Activated CD4-positive, alpha-beta T cell treated with anti-CD3 and anti-CD28 coated beads for 24 hours (primary cell): ENCODE measurements at places on chromosomes 2 and 18.

DNA sequence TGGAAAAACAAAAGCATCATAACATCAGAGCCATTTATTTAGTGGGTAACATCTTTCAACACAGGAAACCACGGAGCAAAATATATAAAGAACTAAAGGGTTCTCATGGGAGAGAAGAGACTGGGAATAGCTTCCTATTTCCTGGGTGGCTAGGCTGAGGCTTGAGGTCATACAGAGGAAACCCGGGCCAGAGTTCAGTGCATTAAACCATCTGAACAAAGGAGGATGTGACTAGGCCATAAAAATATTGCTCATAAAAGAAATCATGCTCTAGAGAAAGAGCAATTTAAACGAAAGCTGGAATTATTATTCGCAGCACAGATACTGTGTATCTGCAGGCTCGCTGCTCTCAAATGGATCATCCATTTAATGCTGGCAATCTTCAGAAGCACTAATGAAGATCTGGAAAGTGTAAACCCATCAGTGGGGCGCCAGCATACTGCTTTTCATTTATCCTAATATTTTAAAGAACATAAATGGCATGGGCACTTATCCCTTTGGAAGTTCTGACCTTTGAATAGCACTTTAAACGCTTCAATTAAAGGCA is 83.3 kb downstream of the GALNT14 start:
- DNase-seq = no peak

DNA sequence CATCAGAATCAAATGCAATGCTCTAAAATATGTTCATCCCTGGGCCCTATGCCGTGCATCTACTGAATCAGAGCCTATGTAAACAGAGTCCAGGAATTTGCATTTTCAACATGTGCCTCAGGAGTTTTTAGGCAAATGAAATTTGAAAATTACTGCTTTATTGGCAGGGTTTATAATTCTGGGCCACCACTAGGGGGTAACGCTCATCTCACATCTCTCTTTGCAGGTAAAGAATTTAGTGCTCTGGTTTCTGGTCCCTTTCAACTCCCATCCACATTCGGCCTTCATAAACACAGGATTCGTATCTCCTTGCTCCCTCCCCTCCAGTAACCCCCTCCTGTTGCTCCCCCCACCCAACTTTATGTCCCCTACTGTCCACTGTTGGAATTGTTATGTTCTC is 49.3 kb downstream of the LYPD6B start:
- DNase-seq = no peak

GRCh38 chr2:102401865-102402264 is 21.1 kb upstream of the IL18RAP start:
- no peak for DNase-seq

DNA sequence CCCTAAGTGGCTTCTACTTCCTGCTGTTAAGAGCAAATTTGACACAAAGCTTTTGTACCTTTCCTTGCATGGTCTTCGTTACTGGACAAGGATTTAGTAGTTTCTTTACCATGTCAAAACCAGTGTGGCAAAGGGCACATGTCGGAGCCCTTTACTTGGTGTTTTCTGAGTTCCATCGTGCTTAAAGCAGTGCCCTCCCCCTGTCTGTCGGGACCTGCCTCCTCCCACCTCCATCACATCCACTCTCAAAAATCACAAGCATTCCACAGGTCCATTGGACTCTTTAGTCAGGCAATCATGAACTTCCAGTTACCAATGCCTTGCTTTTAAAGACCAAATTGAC is 763 bp downstream of the CCDC141 start:
- DNase-seq = no peak

GRCh38 chr2:142315346-142315745 is 184.5 kb upstream of the LRP1B start:
- DNase-seq = no peak

GRCh38 chr18:13445241-13445897 is 226.8 kb downstream of the LDLRAD4 start:
- DNase-seq = no peak

DNA sequence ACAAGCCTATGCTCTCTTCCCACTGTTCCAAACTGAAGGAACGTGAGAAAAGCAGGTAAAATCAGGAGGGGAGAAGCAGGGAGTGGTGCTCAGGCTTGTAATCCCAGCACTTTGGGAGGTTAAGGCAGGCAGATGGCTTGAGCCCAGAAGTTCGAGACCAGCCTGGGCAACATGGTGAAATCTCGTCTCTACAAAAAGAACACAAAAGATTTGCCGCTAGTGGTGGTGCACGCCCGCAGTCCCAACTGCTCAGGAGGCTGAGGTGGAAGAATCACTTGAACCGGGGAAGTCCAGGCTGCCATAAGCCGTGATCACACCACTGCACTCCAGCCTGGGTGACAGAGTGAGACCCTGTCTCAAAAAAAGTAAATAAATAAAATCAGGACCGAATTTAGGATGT is 1.3 kb upstream of the TMSB10 start:
- no peak for DNase-seq

DNA sequence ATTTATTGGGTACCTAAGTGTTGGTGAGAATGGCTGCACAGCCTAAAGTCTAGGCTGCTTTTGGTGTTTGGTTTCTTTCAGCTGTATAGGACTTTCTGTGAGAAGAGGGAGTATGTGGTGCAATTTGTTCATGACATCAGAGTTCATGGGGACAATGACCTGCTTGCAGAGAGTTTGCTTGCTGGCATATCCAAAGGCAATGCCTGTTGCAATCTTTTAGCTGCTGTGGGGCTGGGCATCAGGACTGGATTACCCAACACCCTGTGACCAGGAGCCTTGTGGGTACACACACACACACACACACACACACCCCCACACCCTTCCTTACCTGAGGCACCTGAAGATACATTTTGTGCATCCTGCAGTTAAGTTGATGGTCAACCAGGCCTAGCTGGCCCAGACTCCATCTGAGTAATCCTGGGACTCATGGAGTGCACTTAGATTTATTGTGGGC is 68.4 kb downstream of the LIPG start:
- no peak for DNase-seq

DNA sequence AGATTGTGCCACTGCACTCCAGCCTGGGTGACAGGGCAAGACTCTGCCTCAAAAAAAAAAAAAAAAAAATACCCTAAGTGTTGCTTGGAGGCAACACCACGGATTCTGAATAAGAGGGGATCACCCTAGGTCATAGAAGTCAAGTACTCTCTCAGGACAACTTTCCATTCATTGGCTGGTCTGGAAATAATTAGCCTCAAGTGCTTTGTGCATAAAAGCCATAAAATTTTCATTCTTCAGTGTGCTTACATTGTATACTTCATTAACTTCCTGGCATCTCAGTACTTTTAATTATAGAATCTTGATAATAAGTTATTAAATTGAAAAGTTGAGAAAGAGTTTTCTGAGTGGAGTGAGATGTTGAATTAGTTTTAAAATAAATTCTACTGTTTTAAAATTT is 876.1 kb upstream of the FAM98A start:
- no peak for DNase-seq

GRCh38 chr2:138501425-138502254 is at the start of gene SPOPL:
SPOPL (plus strand) TSS chr2:138501770; CDS start chr2:138550217, 48,447 bp downstream.
- DNase-seq = peak; percentile 78

GRCh38 chr2:100853909-100854810 is 34.2 kb downstream of the NPAS2 start:
- DNase-seq = no peak

DNA sequence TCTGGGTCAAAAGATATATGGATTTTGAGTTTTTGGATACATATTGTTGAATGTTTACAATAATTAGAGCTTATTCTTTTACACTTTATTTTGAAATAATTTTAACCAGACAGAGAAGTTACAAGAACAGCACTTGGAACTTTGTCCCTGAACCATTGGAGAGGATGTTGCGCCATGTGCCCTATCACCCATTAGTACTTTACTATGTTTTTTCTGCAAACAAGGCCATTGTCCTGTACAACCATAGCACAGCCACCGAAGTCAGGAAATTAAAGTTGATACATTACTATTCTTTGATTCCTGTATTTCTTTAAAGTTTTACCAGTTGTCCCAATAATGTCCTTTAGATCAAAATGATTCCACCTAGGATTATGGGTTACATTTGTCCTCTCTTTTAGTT is 188.8 kb downstream of the ACKR3 start:
- DNase-seq = no peak

- no peak for DNase-seq
Measured at GRCh38 chr2:238875471-238876231, 27.8 kb downstream of the TWIST2 start.

DNA sequence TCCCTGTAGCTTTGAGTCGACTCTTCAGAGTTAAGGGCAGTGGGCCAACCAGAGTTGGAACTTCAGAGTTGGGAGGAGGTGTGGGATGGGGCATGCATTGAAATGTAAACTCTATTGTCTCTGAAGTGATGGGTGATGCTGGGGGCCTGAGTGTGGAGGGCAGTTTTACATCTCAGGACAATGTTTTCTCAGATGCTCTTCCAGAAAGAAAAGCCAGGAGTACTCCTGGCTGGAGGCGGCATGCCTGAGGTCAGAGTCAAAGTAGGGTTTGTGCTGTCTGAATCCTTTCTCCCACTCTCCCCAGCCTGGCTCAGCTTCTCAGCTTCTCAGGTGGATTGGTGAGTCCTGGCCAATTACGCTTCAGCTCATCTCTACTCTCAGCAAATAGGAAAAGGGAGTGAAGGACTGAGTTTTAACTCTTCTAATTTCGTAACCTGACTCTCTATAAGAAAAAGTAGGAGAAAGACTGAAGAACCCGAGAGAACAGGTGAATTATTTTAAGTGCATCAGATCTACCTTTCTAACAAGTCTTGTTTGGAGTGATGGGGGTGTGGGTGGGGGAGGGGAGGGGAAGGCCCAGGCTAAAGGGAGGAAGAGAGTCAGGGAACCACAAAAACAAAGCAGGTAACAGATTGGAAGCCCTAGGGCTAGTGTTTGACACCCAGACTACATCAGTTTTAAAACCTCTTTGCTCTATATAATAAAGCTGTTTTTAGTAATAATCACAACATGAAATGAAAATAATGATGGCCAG is 107.5 kb upstream of the PELI1 start:
- no peak for DNase-seq

DNA sequence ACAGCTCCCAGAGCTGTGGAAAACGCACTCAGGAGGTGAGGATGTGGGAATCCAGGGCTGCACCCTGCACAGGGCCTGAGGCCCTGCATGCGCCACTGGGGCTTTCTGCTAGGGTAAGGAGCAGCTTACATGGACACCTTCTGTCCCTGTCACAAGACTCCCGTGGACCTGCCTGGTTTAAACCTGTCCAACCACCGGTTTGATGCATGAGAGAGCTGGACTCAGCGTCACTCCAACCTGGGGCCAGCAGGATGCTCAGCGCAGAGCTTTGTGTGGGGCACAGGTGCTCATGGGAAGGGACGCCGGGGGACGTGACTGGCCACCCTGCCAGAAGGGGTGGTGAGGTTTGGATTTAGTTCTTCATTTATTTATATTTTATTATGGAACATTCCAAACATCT is 24.2 kb downstream of the SNORC start:
- no peak for DNase-seq

DNA sequence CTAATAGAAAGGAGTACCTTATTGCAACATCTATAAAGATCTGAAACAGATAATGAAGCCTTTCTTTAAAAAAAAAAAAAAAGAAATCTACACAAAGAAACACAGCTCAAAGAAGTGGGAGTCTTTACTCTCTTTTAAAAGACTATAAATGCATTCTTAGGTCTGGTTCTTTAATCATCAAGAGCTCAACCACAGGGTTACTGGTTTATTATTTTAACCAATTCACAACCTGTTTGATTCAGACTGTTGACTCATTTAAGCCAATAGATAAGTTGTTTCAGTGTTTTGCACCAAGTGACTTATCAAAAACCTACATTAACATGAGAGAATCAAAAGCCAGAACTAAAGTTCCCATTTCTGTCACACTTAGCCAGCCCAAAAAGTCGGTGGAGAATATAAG is 93.1 kb downstream of the TCF4 start:
- no peak for DNase-seq

DNA sequence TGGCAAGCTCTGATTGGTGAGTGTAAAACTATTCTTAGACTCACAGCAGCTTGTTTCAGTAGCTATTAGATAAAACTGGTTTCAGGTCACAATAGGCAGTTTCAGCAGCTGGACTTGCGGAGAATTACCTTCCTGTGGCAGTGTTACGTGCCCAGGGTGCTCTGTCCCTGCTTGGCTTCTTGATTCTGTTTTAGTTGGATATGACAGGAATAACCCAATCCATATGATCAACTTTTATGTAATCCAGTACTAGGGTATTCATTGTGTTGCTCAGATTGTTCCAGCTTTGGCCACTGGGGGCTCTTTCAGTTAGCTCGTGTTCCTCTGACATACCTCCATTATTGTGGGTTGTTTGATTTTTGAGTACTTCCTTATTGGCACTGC is 43.1 kb downstream of the INPP4A start:
- no peak for DNase-seq

GRCh38 chr2:229205704-229206103 is 65.4 kb downstream of the PID1 start:
- no peak for DNase-seq

- DNase-seq = no peak
Measured at GRCh38 chr2:28643911-28644334, 107.7 kb upstream of the PPP1CB start.

- DNase-seq = no peak
Measured at GRCh38 chr2:27615316-27615715, 13.5 kb downstream of the CCDC121 start.

DNA sequence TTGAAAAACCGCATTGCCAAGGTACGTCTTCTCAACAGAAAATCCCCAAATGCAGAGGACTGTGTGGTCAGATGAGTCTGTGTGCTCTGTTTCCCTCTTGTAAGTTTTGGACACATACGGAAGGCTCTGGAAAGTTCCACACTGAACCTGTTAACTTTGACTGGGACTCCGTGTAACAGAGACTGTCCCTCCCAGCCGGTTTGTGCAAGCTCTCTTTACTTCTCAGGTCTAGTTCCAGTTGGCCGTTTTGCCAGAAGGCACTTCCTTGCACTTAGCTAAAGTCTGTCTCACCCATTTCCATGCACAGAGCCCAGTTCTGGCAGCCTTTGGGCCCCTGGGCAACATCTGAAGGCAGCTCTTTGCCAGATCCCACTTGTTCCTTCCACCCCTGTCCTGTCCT is 22.0 kb downstream of the EFHD1 start:
- DNase-seq = no peak

DNA sequence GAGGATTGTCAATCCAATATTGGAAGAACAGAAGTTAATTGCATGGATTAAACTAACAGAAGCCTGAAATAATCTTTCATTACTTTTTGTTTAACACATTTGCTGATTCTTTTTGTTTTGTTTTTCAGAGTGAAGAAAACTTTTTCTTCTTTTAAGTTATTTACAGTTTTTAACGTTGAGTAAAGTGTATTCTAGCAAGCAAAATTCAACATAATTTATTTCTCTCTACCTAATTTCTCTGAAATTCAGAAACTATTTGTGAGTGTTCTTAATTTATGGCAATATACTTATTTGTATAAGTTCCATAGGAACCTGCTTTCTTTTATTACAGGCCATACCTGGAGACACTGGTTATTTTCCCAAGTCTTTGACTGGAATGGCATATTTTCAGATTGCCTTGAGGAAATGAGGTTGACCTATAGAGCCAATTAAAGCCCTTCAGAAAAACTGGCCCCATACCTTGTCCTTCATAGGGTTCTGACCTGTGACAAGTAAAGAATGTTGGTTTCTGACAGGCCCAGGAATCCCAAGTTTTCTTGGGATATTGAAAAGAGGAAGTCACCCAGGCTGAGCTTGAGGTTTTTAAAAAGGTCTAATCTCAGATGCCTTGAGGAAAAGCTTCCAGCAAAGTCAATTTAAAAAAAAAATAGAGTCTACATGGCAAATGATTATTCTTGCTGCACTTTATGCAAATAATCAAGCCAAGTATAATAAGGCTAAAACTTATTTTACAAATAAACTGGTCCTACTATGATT is 26.8 kb upstream of the LIPG start:
- no peak for DNase-seq
